ENCODE measurements at places on chromosomes 4 and X. TPM values are rescaled to one million over a fixed set of nuclear protein-coding genes. Genes with fewer than 3 reads are reported as not detected.

Gene GABRB1
- total RNA-seq = not detected

Gene RENBP
- 9.3 TPM for total RNA-seq

Gene EXOC1L
- total RNA-seq = not detected

Gene IL13RA2
- total RNA-seq = not detected

Gene MFSD8
- total RNA-seq = 31.7 TPM

Gene HDX
- total RNA-seq = 8.3 TPM

Gene GAK
- 27.6 TPM for total RNA-seq

Gene EPGN
- not detected for total RNA-seq

Gene TIMP1
- total RNA-seq = 21.6 TPM

Gene CSN2
- total RNA-seq = not detected

Gene PPBP
- total RNA-seq = not detected

Gene SYNPO2
- total RNA-seq = 0.09 TPM

Gene FOXO4
- 6.8 TPM for total RNA-seq

Gene SLC6A8
- 191 TPM for total RNA-seq

Gene SPON2
- total RNA-seq = 9.0 TPM

Gene ATP2B3
- total RNA-seq = not detected

Gene SEC31A
- 110 TPM for total RNA-seq

Gene NAP1L5
- 6.9 TPM for total RNA-seq

Gene F11
- not detected for total RNA-seq

Gene KLF8
- 15.4 TPM for total RNA-seq

Gene ABLIM2
- 0.24 TPM for total RNA-seq

Gene KLHL15
- 31.3 TPM for total RNA-seq

Gene MTMR1
- 18.0 TPM for total RNA-seq

Gene CFI
- not detected for total RNA-seq

Gene CENPVL1
- 2.0 TPM for total RNA-seq

Gene TCEAL7
- total RNA-seq = 30.8 TPM
